ENCODE measurements at places on chromosomes 1 and 21.

GRCh38 chr1:237211031-237211430 lies 169.0 kb downstream of the RYR2 start:
- DNase-seq = no peak
- no peaks in the 10 kb centered on the region for H3K36me3 ChIP-seq
- no peak overlapping the region for H3K4me3 ChIP-seq
- H3K27me3 ChIP-seq = no peaks in the 10 kb centered on the region

GRCh38 chr1:208251911-208252835 lies 8.0 kb upstream of the PLXNA2 start:
- H3K27ac ChIP-seq = no peak overlapping the region
- H3K27me3 ChIP-seq = no peaks in the 10 kb centered on the region
- DNase-seq = no peak
- H3K36me3 ChIP-seq = no peaks in the 10 kb centered on the region
- H3K4me3 ChIP-seq = no peak overlapping the region

DNA sequence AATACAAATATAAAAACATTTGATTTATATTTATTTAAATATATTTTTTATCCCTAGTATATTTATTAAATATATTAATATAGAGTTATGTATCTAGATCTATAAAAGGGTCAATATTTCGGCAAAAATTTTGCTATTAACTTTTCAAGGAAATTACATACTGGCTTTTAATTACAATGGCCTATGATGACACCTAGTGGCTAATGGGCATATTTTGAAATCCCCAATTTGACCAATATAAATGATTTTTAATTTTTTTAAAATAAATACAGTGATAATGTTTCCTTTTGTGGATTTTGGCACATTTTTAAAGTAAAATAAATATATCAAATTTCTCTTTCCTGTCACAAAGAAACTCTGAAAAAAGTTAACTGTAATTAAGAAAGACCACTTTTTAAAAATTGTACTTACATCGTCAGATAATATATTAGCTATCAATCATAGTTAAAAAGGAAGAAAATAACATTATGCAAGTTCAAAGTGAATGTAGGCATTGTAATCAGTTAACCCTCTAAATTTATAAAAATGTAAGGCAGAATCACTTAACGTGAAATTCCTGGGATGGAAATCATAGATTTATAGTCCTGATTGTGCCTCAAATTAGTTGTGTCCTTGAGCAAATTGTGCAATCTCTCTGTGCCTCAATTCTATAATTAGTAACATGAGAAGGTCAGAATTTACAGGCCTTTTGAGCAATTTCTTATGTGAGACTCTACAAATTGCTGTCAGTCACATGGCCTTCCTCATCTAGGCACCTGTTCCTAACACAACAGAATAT lies 25.6 kb upstream of the RGS13 start:
- DNase-seq = no peak
- peaks cover 6% of the 10 kb centered on the region for H3K4me1 ChIP-seq
- no peaks in the 10 kb centered on the region for H3K36me3 ChIP-seq
- no peaks in the 10 kb centered on the region for H3K27me3 ChIP-seq
- no peak overlapping the region for H3K4me3 ChIP-seq
- no peak overlapping the region for H3K27ac ChIP-seq

- DNase-seq = no peak
- H3K4me3 ChIP-seq = no peak overlapping the region
- no peaks in the 10 kb centered on the region for H3K36me3 ChIP-seq
These were observed 37.2 kb downstream of the ROR1 start for GRCh38 chr1:63810936-63811469.

DNA sequence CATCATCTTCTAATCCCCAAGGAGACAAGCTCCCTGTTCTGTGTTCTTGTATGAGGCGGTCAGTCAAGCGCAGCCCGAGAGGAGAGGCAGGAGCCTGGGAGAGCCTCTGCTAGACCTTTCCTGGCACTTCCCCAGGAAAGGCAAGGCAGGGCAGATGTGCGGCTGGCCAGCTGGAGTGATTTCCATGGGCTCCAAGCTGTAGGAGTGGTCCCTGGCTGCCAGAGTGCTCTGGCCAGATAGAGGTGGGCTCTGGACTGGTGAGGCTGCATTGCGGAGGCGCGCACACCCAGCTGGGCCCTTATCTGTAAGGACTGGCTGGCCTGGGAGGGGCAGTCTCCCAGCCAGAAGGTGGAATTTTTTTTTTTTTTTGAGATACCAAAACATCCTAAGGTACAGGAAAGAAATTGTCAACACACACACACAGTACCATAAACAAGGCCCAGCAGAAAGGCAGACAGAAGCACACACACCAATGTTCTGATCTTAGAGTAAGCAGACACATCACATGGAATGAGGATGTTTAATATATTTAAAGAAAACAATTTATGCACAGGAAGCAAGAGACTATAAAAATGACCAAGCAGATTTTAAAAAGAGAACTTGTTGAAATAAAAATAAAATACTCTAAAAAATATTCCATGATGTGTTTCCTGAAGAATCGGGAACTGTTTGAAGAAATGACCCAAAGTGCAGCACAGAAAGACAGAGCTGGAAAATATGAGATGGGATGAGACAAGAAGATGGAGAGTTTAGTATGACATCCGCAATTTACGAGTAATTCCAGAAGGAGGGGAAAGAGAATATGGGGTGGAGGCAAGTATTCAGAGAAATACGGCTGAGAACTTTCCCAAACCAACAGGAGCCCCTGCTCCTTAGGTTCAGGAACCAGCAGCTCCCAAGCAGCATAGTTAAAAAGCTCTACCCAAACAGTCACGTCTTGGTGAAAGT lies 13.4 kb downstream of the IBA57 start:
- H3K27ac ChIP-seq = no peak overlapping the region
- H3K27me3 ChIP-seq = no peaks in the 10 kb centered on the region
- H3K4me1 ChIP-seq = no peaks in the 10 kb centered on the region
- no peak for DNase-seq

DNA sequence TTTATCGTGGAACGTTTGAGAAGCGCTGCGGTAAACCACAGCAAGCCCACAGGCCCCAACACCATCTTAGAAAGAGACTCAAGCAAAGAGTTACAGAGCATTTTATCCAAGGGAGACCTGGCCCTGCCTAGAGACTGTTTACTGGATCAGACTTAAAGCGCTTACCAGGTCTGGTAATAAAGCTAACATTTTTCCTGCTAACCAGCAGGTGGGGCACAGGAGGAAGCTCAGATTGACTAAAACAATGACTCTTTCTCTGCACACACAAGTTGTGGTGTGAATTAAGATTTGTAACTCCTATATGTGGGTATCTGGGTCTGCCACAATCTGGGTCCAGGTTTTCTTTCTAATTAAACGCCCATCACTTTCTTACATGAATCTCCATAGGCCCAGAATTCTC lies 136.5 kb upstream of the ETS2 start:
- H3K27ac ChIP-seq = no peak overlapping the region
- no peak for DNase-seq
- H3K4me1 ChIP-seq = no peaks in the 10 kb centered on the region
- no peak overlapping the region for H3K4me3 ChIP-seq

DNA sequence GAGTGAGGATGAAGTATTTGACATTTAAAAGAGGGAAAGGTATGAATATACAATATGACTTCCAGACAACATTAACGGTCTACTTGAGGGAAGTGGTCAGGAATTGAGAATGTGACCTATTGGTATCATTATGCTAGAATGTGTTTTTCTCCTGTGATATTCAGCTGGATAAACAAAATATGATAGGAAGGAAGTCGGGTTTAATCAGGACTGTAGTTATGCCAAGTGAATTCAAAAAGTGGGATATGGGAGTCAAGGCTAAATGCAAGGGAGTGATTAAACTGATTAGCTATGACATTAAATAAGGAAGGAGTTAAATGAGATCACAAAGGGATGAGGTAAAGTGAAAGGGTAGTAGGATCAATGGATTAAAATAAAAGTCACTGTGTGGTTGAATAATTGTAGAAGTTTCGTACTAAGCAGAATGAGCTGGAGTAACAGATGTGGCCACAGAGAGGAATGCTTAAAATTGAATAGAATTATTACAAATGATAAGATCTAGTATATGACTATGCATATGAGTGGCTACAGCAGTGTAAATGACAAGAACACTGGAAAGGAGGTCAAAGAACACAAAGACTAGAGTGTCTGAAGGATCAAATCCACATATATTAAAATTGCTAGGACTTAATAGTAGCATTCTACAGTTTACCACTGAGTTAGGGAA lies 62.5 kb downstream of the TRIM33 start:
- no peaks in the 10 kb centered on the region for H3K27me3 ChIP-seq
- no peak for DNase-seq
- no peaks in the 10 kb centered on the region for H3K36me3 ChIP-seq
- H3K4me1 ChIP-seq = peaks cover 6% of the 10 kb centered on the region
- H3K27ac ChIP-seq = no peak overlapping the region
- no peak overlapping the region for H3K4me3 ChIP-seq

DNA sequence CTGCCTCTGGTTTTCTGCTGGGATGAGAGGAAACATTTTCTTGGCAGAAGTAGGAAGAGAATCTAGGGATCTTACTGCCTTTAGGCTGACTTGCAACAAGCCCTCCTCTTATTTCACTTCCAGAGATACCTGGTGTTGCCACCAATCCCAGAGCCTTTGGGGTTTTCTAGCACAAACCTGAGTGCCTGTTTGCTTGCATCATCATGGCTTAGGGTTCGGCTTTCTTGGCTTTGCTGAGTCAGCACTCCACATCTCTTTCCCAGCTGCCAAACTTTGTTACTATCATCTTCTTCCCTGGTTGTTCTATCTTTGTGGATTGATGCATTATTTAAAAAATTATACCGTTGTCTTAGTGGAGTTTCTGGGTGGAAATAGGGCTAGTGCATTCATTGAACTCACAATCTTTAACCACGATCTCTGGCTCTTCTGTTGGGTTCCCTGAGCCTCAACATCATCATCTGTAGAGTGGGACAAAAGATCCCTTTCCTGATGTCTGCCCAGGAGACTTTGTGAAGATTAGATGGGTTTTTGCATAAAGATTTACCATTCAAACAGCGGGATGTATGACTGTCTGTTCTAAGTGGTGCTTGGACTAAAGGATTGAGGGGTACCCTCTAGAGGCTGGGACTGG lies 76.6 kb upstream of the SELENON start:
- peaks cover 4% of the 10 kb centered on the region for H3K4me1 ChIP-seq
- no peak for DNase-seq
- no peaks in the 10 kb centered on the region for H3K36me3 ChIP-seq
- H3K4me3 ChIP-seq = no peak overlapping the region

- H3K4me1 ChIP-seq = no peaks in the 10 kb centered on the region
- no peaks in the 10 kb centered on the region for H3K36me3 ChIP-seq
- no peaks in the 10 kb centered on the region for H3K27me3 ChIP-seq
- no peak overlapping the region for H3K4me3 ChIP-seq
- H3K27ac ChIP-seq = no peak overlapping the region
- no peak for DNase-seq
These were observed 33.8 kb upstream of the NFASC start for GRCh38 chr1:204836856-204837255.

GRCh38 chr1:118954301-118954905 lies 33.7 kb downstream of the TBX15 start:
- no peak overlapping the region for H3K4me3 ChIP-seq
- H3K36me3 ChIP-seq = no peaks in the 10 kb centered on the region
- no peak for DNase-seq

GRCh38 chr21:33380483-33380998 lies 22.7 kb upstream of the IFNGR2 start:
- no peak overlapping the region for H3K4me3 ChIP-seq
- no peaks in the 10 kb centered on the region for H3K27me3 ChIP-seq
- H3K36me3 ChIP-seq = no peaks in the 10 kb centered on the region
- DNase-seq = peak; percentile 82
- H3K4me1 ChIP-seq = no peaks in the 10 kb centered on the region
- no peak overlapping the region for H3K27ac ChIP-seq

DNA sequence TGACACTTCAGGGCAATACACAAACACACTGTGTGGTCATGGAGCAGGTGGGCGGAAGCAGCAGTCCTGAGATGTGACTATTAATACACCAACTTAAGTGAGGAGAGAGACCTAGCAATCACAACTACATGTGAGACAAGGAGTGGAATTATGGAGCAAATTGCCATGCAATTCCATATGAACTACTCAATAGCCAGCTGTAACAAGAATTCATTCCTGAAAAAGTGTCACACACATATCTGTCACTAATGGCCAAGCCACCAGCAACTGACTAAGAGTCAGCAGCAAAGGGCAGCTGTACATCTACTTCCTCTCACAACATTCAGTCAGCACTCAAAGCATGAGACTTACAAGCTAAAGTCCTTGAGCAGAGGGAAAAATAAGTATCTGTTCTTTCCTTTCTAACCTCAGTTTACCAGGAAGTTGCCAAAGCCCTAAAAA lies 46.2 kb downstream of the GPR3 start:
- DNase-seq = no peak
- no peaks in the 10 kb centered on the region for H3K27me3 ChIP-seq
- no peak overlapping the region for H3K27ac ChIP-seq
- H3K4me1 ChIP-seq = peaks cover 34% of the 10 kb centered on the region
- H3K36me3 ChIP-seq = no peaks in the 10 kb centered on the region

DNA sequence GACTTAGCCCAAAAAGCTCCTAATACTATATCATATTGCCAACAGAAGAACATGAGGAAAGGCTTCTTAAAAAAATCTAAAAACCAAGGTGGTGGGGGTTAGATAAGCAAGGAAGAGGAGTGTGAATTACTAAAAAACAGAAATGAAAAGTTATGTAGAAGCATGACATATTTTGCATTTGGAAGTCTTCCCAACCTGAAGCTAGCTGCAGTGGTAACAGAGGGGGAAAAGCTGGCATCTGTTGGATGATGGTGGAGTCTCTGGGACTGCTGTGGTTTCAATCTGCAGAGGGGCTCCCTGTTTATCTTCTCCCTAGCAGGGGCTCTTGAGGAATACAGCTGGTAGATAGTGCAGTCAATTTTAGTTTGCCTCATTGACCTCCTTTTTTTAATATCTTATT lies 249.2 kb upstream of the KIAA0040 start:
- H3K27ac ChIP-seq = no peak overlapping the region
- no peak for DNase-seq
- no peaks in the 10 kb centered on the region for H3K27me3 ChIP-seq
- H3K4me1 ChIP-seq = no peaks in the 10 kb centered on the region
- H3K36me3 ChIP-seq = no peaks in the 10 kb centered on the region

DNA sequence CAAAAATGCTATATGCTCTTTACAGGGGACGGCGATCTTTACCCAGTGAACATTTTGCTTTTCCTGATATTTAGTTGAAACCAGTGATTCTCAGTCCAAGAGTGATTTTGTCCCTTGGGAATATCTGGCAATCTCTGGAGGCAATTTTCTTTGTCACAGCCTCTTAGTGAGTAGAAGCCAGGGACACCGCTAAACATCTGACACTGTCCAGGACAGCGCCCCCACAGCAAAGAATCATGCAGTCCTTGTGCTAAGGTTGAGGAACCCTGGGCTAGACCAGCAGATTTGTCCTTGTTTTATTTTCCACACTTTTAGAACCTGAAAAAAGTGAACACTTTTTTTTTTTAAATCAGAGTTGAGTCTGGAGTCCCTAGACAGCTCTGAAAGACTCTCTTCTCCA lies 13.1 kb downstream of the EVA1C start:
- H3K27me3 ChIP-seq = no peaks in the 10 kb centered on the region
- H3K27ac ChIP-seq = no peak overlapping the region
- no peak for DNase-seq
- no peak overlapping the region for H3K4me3 ChIP-seq

- no peaks in the 10 kb centered on the region for H3K36me3 ChIP-seq
- no peaks in the 10 kb centered on the region for H3K4me1 ChIP-seq
- no peak for DNase-seq
- H3K27ac ChIP-seq = no peak overlapping the region
- no peaks in the 10 kb centered on the region for H3K27me3 ChIP-seq
These were observed 313.4 kb upstream of the FMN2 start for GRCh38 chr1:239778208-239778813.
